ENCODE measurements at places on chromosomes 11 and 22.
A peak's percentile ranks its signal among the peaks of the same experiment; 100 is the strongest.

- no peak for DNase-seq
Measured at GRCh38 chr11:102293873-102294601, 23.2 kb upstream of the BIRC3 start.

DNA sequence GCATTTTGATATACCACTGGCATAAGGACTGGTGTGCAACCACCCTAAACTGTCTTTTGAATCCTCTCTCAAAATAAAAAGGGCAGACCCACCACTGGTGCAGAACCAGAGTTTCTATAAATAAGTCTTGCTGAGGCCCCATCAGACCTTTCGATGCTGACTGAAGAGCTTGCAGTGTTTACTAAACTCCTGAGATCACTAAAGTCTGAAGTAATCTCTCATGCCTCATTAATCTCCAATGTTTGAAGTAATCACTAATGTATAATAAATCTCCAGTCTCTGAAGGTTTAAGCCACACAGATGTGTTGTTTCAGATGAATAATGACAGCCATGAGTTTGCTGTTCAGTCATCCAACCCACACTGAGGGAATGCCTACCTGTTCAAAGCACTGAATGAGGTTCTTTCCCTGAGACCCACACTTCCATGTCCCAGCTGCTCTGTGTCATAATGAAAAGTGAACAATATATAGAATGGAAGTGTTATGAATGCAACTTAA, 50.6 kb upstream of the DEUP1 start:
- no peak for DNase-seq

GRCh38 chr11:13461291-13461690, 1.7 kb downstream of the BTBD10 start:
- no peak for DNase-seq

- peak; percentile 54 for DNase-seq
Measured at GRCh38 chr11:126359431-126360048, 4.1 kb downstream of the ST3GAL4 start.

DNA sequence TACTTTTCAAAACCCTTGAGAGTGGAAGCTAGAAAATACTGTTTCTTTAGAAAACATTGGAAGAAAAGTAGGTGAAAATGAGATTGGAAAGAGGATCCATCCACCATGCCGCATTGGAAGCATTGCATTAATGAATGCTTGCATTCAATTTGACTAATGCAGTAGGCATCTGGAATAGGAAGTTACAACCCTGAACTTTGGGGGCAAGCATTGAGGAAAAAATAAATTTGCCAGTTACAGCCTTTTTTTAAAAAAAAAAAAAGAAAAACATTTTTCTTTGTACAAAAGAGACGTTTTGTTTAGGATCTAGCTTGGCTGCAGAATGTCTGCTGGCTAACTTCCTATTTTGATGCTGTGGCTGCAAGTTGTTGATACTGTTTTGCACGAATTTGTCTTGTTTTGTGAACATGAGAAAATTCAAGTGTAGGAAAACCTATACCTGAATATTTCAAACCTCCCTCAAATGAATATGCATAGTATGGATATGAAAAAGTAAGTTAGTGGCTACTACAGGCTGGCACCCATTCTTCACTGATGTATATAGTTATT, 28.1 kb downstream of the RTN3 start:
- DNase-seq, result no peak

- DNase-seq, result no peak
Measured at GRCh38 chr11:70468256-70469195, 70.2 kb downstream of the CTTN start.

DNA sequence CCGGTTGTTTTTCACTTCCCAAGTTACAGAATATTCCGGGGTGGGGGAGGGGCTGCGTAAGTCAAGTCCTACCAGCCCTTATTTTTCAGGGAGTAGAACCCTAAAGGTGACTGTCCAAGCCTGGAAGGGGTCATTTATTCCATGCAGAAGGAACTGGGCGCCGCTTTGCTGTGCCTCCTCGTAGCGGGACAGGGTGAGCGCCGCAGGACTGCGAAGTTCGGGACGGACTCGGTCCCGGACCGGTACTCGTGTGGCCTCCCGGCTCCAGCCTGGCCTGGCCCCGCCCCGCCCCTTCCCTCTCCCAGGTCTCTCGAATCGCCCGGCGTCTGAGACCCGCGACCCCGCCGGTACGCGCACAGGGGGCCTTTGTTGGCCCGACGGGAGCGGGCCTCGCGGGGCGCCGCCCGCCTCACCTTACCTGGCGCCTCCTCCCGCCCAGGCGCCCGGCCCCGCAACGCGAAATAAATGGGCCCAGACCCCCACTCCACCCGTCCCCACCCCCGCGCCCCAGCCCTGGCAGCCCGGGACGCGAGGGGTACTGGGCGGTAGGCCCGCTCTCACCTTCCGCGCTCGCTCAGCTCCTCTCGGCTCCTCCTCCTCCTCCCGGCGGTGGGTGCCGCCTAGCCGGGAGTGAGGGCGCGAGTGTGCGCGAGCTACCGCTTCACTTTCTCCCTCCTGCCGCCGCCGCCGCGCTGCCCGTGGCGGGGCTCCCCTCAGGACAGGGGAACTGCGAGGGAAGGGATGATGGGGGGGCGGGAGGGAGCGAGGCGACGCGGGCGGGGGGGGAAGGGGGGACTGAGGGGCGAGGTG, 698 bp downstream of the PAK1 start:
- peak; percentile 61 for DNase-seq

DNA sequence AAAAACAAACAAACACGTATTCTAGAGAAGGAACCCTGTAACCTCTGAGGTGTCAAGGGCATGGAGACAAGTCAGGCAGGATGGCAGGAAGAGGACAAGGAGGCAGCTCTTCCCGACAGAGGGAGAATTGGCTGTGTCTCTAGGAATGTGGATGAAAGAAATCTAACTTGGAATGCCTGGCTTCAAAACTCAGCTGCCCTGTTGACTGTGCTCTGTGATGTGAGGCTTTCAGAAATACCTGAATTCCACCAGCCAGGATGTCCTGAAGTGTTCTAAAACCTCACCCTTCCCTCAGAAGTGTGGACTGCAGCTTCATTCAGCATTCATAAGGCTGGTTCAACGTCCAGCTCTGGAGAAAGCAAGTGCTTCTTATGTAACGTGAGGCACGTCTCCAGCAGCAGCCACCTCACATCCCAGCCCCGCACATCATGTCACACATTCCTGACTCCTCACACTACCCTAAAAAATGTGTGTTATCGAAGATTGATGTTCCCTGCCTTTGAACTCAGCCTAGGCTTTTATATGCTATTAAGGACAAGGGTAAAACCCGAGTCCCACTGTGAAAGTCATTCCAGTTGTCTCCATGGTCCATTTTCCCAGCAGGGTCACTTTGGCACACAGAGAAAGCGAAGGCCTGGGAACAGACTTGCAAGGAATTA, 398.9 kb downstream of the ETS1 start:
- DNase-seq, result no peak

DNA sequence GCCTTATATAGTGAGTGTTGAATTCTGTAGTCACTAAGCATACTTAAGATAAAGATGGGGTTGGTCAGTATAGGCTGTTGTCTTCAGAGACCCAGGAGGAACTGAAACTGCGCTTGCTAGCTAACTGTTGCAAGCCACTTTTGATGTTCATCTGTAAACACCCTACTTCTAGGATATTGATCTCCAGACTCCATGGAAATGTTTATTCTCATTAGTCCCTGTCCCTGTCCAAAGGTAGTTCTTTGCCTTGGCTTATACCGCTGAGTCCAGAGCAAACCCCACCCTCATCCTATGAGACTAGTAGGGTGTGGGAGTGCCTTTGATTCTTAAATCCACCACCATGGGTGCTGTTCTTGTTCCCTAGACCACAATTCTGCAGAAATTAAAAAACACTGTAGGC, 36.4 kb downstream of the DEPDC5 start:
- no peak for DNase-seq

- no peak for DNase-seq
Measured at GRCh38 chr22:38456841-38457699, 2.1 kb upstream of the KCNJ4 start.

Measured in nucleus accumbens (tissue), 56 donors.